Inflammatory macrophage (primary cell): ENCODE measurements at places on chromosomes 16 and 17.

GRCh38 chr17:59353106-59353854, 21.8 kb downstream of the YPEL2 start:
- DNase-seq = no peak

DNA sequence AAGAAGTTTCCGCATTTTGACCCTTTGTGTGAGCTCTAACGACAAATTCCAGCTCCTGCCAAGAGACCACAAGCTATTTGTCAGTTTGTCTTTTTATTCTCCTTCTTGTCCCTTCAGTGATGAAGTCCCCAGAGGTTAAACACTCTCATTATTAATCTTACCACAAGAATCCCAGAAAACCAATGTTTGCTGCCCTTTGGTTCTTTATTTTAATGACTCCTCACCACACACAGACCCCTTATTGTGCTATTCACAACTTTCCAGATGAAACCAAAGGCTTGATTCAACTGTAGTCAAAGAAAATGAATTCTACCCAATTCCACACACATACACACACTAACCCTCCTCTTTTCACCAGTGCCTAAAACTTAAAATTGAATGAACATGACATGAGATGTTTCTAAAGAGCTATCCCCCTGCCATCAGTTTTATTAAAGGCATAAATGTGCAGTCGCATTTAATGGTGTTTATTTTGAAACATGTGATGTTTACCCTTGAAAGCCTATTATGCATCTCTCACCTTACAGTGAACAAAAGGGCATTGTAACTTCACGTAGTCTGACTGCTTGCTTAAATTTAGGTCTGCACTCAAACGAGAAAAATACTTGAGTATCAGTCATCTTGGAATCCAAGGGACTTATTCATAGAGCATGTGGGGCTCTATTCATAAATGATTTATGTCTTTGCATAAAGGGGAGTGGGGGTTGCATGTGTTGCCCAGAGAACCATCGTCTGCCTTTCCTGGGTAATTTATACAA, 44.1 kb downstream of the PCTP start:
- no peak for DNase-seq

GRCh38 chr16:10265770-10266615, 83.8 kb upstream of the GRIN2A start:
- DNase-seq = no peak

DNA sequence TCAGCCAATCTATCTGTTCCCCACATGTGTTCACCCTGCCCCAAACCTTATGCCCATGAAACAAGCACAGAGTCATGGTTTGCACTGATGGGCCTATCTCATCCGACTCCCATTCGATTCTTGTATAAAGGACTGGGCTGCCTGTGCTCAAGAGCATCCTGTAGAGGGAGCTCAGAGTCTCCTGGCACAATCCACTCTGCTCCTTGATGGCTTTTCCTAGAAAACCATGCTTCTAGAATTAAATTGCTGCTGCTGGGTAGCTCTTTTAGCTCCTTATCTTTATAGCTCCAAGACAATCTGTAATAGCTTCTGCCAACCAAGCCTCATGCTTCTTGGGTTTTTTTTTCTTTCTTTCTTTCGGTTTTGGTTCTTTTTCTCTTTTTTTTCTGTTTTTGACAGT, 9.7 kb downstream of the ZNF19 start:
- DNase-seq = peak; percentile 32

DNA sequence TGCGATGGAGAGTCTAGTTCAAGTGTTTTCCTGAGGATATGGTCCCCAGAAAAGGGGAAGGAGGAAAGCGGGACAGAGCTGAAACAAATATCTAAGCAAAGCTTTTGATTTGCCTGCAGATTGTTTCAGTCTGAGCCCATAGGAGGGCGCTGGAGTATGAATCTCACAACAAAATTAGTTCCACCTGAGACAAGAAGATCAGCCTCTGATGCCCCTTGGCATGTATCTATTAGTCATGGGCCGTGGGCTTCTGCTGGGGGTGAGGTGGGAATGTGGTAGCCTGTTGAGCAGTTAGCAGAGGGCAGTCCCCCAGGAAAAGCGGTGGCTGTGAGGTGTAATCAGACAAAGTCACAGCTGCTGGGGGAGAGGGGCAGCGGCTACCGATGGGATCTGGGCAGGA, 446.9 kb downstream of the CA10 start:
- no peak for DNase-seq

DNA sequence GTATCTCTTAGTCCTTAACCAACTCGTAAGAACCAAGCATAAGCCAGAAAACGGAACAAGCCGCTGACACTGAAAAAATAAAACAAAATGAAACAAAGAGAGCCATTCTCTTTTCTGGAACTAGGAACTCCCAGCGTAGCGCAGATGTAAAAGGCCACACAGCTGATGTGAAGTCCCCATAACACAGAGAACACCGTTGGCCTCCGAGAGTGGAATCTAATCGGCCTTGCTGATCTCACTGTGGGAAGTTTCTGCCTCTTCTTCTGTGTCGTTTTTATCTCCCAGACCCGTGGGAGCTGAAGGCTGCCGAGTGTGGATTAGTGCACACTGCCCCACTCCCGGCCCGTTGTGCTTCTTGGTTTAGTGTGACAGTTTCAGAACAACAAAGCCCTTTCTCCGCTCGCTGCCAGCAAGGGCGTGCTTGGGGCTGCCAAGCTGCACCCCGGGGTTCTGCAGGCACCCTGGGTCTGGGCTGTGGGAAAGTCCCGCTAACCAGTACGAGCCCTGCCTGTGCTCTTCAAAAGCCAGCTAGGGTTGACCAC, 21.7 kb downstream of the TTYH2 start:
- peak; percentile 64 for DNase-seq

- no peak for DNase-seq
Observed at GRCh38 chr16:1991135-1991551, 1.4 kb downstream of the SYNGR3 start.

- no peak for DNase-seq
Observed at GRCh38 chr17:41184480-41184961, at the start of gene KRTAP4-1. KRTAP4-1 (minus strand) TSS chr17:41184911; CDS start chr17:41184854, 57 bp downstream.
